ENCODE measurements at places on chromosomes 12 and 14.
A peak's percentile ranks its signal among the peaks of the same experiment; 100 is the strongest.

DNA sequence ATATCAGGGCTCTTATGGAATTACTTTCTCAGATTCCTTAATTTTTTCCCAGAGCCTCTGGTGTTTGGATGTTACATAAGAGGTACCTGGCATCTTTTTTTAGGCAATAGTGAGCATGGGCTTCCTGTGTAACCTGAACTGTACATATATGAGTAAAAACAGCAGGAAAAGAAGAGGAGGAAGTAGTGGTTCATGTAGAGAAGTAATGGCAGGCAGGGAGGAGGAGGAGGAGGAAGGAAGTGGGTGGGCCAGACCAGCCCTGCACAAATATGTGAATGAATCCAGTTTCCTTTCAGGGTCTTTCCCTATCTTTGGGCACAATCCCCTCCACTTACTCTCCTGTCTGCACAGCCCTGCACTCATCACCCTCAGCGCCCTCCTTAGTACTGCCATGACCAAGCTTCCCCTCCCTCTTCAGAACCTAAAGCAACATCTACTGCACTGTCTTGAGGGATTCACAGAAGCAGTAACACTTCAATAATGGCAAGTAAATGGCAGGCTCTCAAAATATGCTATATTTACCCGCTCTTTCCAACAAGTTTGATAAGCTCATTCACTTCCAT, 40.9 kb upstream of the GSG1 start:
- DNase-seq = no peak

DNA sequence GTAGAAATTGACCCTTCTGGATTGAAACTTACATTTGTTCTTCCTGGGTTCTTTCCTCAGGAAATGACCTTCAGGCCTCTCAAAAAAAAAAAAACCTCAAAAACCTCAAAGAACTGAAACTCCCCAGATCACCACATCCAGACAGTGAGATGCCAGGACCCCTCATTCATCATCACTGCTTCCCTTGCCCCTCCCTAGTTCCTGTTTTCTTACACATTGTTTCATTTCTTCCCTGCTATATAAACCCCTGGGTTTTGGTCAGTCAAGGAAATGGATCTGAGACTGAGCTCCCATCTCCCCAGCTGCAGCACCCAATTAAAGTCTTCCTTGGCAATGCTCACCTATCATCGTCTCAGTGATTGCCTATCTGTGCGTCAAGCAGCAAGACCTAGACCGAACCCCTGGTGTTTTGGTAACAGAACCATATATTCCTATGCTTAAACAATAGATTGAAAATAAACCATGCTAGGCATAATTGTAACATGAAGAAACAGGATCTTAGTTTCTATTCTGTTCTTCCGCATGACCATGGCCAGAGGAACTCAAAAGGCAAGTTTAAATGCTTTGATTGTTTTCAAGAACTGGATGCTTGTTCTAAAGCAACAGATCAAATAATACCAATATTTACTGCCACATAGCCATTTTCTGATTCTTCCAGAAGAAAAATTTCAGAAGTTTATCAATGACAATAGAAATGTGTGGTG, 108.0 kb upstream of the MAX start:
- DNase-seq = peak; percentile 65

GRCh38 chr14:55540847-55541773, 38.9 kb upstream of the KTN1 start:
- no peak for DNase-seq

DNA sequence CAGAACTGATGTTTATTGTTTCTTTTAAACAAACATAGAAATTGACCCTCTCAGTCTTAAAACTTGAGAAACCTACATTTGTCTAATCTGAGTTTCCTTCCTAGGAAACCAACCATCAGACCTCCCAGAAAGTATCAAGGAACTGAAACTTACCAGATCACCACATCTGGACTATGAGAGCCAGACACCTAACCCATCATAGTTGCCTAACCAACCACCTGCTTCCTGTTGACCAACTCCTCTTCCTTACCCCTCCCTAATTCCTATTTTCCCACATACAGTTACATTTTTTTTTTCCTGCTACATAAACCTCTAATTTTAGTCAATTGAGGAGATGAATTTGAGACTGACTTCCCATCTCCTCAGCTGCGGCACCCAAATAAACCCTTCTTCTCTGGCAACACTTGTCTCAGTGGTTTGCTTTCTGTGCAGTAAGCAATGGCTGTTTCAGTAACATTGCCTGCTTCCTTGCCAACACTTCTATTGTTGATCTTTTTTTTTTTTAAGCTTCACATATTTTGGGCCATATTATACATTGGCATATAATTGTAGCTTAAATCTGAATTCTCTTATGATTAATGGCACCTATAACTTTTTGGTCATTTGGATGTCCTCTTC, 34.3 kb downstream of the KLRD1 start:
- peak; percentile 48 for DNase-seq

GRCh38 chr14:52313903-52314594, at the start of gene PTGER2:
Gene PTGER2 (plus strand): TSS chr14:52314312. CDS start chr14:52314549, 237 bp downstream.
- peak; percentile 5 for DNase-seq

DNA sequence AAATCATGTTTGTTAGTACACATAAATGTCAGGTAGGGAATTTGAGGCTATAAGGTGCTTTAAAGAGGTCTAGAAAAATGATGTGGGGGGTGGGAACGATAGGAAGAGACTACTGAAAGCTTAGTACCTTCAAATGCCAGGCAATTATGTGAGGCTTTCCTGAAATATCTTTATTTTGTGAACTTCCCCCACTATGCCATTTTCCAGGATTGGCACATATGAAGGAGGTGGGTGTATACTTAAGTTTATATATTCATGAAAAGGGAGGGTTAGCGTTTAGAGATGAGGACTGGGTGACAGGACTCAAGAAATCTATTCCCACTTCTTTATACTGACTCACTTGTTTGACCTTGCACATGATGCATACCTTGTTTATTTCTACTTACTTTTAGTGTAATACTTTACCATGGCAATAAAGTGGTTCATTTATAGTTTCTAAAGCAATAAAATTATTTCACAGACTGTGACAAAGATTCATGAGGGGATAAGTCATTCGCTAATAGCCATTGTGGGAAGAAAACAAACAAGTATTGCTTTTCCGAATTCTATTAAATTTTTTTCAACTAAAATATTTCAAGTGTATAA, 77.1 kb downstream of the PLEKHA5 start:
- DNase-seq = no peak

- no peak for DNase-seq
Observed at GRCh38 chr14:23070262-23071129, 13.2 kb upstream of the CDH24 start.

- peak; percentile 59 for DNase-seq
Observed at GRCh38 chr12:68792952-68793351, 15.0 kb upstream of the MDM2 start.

All from RPMI8226 (cell line).